Substantia nigra (tissue), 51 donors: ENCODE measurements at places on chromosomes 13 and 19.

- no peak for DNase-seq
Measured at GRCh38 chr13:21719463-21719862, 48.6 kb downstream of the FGF9 start.

GRCh38 chr13:45447050-45447661, 17.6 kb upstream of the COG3 start:
- DNase-seq, result no peak

DNA sequence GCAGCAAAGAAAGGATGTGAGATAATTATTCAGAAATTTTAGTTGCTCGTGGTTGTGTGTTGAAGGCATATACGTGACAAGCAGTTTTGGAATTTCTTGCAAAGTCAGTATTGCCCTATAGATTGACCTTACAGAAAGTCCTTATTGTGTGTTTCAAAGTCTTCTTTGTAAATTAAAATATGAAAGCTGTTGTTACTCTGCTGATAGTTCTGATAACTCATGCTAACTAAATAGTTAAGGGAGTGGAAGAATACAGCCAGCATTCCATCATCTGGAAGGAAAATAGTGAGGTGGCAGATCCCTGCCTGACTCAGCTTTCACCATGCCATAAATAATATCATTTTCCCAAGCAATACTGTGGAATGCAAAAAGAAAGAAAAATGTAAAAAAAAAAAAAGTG, 27.2 kb downstream of the WASF3 start:
- DNase-seq, result no peak

DNA sequence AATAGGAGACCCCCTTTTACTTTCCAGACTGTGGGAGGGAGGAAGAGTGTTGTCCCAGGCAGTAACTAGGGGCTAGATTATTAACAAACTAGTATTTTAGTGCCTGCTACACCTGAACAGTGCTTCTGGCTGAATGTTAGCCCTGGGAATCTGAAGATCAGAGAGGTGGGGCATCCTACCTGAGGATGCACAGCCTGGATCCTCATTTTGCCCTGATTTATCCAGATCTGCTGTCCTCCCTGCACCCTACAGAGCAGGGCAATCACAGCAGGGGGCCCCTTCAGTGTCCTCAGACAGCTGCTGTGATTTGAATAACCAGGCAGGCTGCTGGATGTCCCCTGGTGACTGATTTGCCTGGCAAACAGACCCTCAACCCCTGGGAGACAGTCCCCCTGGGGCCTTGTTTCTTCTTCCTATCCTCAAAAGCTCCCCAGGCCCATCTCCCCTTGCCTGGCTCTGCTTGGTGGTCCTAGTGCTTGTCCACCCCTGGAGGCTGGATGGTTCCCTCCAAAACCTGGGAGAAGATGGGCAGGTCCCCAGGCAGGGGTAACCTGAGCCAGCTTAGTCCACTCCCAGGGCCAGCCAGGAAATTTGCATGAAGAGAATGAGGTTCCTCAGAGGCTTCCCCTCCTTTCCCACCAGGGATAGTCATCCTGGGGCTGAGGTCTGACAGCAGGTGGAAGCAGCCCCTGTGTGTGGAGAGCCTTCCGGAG, at the start of gene OVOL3:
Gene OVOL3 (plus strand): TSS at position 657 of the 713 bp plus-strand sequence. CDS start 60 bp downstream, outside the sequence.
- no peak for DNase-seq

- no peak for DNase-seq
Measured at GRCh38 chr13:107376341-107377125, 808.6 kb upstream of the ARGLU1 start.

DNA sequence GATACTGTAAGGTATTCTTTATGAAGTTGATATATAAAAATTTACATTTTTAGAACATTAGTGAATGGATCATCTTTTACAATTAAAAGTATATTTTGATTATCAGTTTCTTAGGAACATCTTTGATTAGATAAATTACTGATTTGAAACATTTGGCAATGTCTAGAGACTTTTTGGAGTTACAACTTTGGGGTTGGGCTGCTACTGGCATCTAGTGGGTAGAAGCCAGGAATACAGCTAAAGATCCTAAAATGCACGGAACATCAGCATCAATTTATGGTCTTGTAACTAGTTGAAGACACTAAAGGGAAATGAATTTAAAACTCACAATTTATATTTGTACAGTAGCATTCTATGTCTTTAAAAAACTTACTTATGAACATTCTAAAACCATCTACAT, 19.9 kb downstream of the POMP start:
- DNase-seq, result no peak

DNA sequence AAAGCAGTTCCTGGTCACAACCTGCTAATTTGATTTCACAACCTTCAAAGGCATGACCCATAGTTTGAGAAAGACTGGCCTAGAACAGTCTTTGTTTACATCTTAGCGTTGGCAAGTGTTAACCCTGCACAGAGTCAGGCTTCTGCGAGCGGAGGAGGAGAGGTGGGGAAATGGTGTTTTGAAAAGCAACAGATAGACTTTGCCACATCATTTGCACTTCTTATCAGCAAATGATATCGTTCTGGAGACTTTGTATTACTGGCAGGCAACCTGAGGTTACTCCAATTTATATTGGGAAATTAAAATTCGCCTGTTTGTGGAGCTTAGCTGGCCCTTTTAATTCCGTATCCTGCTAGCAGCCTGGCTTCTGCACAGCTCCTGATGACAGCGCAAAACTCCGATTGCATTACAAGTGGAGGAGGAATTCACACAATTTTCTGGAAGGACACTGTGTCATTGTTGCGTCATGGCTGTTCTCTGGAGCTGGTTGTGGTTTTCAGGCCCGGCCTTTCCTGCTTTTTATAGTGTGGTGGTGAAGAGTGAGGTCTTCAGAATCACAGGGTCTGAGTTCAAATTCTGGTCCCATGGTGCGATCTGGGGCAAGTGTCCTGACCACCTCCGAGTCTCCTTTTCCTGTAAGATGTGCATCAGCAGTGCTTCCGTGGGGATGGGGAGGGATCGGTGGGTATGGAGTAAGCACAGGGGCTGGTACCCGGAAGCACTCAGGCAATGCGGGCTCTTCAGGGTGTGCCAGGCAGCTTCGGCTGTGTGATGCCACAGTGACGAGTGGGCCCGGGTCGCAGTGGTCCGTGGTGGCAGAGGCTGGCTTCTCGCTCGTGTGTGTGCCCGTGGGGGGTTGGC, 49.1 kb upstream of the EHD2 start:
- no peak for DNase-seq
